GM12865 (cell line): ENCODE measurements at places on chromosomes 16 and 17.

DNA sequence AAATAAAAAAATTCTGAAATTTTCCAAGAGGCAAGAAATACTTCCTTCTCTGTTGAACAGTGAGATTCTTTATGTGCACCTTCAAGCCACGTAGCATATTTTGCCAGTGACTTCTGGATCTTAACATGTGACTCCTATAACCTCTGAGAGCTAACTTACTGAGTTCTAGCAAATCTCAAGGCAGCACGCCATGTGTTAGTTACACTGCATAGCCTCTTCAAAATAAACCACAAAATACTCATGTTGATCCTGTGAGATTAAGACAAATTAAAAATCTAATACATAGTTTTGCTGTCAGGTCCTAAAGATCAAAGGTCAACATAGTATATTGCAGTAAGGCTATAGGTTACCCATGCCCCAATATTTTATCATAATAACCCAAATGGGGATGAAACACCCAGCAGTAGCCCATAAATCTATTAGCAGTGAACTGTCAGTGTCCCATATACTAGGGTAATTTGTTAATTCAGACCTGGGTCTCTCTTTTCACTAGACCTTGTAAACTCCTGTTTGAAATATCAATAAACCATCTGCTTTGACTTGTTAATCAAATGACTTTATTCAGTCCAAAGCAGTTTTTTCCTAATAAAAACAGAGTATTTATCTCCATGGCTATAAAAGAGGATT, 343.1 kb downstream of the ZFHX3 start:
- no peak for DNase-seq

- no peak for DNase-seq
Observed at GRCh38 chr17:20263595-20263994, 203.7 kb downstream of the LGALS9B start.

DNA sequence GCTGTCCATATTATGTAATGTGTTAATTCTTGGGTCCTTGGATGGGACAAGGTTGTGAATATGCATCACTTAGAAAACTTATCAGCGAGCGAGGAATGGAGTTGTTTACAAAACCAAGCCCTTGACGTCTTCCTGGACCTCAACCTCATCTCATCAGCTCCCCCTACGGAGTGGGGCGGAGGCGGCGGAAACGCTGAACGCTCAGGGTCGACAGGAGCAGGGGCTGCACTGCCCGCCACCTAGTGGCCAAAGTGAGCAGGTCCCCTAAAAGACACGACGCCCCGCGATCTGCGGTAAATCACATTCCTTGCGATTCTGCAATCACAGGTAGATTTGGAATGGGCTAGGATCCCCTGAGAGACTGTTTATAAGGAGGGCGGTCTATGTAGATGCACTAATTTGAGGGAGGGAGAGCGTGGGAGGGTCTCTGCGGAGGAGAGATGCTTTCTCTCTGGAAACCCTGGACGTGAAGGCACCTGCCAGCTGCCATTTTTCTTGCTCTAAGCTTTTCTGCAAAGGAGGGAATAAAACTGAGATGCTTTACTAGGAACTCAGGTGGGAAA, 5.4 kb upstream of the ICAM2 start:
- DNase-seq, result peak; percentile 94

DNA sequence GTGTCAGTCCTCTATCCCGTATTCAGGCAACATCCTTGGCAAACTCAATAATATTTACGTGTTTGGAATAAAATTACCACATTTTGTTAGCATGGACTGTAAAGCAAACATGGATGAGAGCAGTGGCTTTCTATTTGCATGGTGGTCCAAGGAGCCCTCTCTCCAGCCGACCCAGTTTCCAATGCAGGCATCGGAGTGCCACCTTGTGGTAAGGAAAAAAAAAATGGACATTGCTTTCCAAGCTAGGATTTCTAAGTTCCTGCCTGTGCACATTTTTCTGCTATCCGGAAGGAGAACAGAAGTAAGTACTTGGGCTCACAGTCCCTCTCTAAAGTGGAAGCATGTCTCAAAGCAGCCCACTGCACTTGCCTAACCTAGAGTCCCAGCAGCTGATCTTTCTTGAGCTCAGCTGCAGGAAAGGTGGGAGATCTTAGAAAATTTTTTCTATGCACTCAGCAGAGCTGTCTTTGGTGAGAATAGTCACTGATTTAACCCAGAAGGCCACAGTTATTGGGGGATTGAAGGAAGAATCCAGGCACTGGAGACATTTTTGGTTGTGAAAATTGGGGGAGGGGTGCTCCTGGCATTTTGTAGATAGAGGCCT, 46.0 kb upstream of the ERCC4 start:
- peak; percentile 8 for DNase-seq

DNA sequence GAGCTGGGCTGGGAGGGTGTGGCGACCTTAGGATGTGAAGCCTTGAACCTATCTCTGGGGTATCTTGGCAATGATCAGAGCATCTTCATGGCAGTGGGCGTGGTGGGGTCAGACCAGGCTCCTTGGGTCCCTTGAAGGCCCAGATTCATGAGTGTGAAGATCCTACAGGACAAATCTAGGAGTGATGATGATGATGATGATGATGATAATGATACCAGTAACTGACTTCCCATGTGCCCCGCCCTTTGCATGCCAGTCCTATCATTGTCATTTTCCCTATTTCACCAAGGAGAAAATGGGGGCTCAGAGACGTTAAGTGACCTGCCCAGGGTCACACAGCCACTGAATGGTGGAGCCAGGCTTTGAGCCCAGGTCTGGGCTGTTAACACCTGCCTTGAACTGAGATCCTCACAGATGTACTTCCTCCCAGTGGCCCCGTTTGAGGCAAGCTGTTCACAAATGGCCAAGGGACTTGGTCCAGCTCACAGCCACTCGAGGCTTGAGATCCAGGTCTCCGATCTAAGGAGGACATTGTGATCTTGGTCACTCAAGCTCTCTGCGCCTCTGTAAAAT, 13.4 kb downstream of the SLC12A3 start:
- DNase-seq, result no peak

- no peak for DNase-seq
Observed at GRCh38 chr16:26396511-26397235, 670.1 kb upstream of the C16orf82 start.

DNA sequence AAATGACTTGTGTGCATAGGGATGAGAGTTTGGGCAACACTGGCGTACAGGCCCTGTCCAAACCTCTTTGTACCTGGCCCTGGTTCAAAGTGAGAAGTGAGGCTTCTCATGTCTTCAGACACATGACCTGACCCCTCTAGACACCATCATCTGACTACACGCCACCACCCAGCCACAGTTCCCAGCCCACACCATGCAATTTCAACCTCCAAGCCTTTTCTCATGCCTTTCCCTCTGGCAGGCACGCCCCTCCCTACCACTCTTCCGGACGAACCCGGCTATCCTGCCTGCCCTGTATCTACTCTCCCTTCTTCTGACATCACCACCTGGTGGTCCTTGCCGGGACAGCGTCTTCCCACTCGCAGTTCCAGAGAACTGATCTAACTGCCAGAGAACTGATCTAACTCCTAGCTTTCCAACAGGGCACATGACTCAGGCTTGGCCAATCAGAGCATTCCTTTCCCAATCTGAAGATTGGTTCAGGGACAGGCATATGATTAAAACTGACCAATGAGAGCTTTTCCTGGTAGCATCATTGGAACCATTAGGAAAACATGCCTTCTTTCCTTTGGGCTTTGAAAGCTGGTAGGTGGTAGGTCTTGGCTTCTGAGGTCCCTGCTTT, 27.1 kb upstream of the IL21R start:
- DNase-seq, result peak; percentile 91

DNA sequence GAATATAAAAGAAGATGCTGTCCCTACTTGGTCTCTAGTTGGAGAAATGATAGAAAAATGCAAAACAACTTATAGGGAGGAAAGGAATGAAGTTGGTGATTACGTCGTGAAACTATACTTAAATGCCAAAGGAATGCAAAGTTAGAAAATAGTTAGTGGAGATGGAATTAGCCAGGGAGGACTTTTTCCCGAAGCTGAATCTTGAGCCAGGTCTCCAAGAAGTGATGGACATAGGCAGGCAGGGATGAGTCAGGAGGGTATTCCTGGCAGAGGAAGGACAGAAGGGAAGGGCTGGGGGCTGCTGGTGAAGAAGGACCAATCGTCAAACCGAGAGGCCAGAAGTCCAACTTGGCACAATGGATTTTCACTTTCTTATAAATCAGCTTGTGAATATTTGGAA, 1.8 kb downstream of the SNTB2 start:
- DNase-seq, result no peak

DNA sequence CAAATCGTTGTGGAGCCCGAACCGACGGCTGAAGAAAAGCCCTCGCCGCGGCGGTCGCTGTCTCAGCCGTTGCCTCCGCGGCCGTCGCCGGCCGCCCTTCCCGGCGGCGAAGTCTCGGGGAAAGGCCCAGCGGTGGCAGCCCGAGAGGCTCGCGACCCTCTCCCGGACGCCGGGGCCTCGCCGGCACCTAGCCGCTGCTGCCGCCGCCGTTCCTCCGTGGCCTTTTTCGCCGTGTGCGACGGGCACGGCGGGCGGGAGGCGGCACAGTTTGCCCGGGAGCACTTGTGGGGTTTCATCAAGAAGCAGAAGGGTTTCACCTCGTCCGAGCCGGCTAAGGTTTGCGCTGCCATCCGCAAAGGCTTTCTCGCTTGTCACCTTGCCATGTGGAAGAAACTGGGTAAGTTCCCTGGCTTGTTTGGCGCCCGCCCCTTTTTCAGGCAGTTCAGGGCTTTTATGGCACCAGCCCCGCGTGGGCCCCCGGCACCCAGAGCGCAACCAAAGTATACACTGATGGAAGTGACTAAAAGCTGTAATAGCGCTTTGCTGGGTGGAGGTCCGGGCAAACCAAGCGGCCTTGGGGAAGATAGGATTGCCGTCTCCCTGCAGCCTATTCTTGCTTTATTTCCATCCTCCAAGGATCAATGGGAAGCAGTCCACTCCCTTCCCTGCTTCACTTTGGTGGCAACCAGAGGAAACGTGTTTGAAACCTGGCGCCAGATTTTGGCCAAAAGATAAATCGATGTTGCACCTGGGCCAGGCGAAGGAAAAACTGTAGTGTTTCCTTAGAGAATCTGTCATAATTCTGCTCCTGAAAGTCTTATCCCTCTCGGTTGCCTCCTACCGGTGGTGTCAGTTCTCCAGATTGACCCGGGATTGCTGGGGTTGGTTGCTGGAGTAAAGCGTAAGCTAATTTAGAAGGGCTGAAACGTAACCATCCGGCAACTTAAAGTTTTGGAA, 775 bp downstream of the PPM1D start:
- peak; percentile 77 for DNase-seq

GRCh38 chr17:68439656-68440290, 17.5 kb downstream of the WIPI1 start:
- peak; percentile 57 for DNase-seq
